ENCODE measurements at places on chromosomes 16 and 17.
A peak's percentile ranks its signal among the peaks of the same experiment; 100 is the strongest.

DNA sequence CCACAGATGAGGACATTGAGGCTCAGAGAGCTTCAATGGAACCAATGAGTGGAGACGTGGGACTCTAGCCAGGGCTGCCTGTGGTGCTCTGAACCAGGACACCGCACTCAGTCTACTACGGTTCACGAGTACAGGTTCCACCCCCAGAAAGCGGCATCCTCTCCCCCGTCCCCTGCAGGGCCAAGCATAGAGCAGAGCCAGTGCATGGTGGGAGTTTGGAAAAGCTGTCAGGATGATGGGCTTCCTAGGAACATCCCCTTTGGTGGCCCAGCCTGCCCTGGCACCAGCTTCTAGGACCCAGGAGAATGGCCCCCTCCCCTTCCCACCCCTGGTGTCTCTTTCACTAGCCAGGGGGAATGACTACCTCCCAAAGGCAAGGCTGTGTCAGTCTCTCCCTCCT, 8.4 kb downstream of the ZNF319 start:
- peak; percentile 38 for DNase-seq

DNA sequence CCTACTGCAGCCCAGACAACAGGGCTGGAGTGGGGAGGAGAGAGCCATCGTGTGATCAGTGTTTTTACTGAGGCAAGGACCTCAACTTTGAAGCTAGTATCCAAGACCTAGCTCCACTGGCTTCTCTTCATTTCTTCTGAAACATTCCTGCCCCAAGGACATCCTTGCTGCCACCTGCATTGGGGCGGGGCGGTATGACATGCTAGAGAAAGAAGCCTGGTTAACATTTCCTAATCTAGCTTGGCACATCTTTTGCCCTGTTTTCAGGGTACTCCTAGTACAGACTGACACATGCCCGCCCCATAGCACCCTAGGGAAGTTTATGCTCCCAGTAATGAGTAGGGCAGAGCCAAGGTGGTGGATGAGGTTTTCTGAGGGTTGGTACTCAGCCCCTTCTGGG, 17.8 kb upstream of the ANKRD40CL start:
- DNase-seq, result no peak

DNA sequence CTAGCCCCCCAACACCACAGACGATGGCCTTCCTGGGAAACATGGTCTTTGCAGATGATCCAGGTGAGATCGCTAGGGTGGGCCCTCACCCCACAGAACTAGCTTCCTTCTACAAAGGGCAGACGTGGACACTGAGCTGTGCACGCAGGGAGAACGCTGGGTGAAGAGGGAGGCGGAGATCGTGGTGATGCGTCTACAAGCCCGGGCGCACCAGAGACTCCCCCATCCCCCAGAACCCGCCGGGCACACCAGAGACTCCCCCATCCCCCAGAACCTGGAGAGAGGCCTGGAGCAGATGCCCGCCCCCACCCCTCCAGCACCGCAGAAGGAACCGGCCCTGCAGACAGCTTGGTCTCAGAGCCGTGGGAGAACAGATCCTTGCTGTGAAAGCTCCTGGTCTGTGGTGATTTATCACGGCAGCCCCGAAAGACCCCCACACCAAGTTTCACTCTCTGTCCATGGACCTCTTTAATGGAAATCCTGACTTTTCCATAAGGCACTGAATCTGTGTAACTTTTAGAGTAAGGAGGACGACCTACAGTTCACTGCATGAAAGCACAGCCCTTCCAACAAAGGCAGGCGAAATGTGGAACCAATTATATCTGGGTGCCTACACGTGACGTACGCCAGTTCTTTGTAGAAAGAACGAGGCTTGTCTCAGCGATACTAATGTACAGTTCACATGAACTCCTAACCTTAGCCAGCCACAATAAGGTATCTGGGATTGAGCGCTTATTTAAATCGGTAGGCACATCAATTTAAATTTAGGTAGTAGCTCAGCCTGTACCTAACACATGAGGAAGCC, 88.5 kb downstream of the ANKRD11 start:
- no peak for DNase-seq

DNA sequence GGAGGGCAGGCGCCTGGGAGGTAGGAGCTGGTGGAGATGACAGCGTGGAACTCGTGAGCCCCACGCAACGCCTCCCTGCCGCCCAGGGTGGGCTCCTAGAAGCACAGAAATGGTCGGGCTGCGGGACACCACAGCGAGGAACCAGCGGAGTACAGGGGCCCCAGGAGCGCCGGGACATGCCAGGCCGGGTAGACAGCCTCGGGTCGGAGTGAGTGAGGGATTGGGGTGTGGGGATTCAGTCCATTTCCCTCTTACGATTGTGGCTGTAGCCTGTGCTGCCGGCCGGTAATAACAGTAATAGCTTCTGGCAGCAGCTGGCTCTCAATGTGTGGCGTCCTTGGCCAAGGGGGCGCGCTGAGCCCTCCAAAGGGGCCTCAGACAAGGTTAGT, 12.2 kb upstream of the CES3 start:
- DNase-seq, result no peak

DNA sequence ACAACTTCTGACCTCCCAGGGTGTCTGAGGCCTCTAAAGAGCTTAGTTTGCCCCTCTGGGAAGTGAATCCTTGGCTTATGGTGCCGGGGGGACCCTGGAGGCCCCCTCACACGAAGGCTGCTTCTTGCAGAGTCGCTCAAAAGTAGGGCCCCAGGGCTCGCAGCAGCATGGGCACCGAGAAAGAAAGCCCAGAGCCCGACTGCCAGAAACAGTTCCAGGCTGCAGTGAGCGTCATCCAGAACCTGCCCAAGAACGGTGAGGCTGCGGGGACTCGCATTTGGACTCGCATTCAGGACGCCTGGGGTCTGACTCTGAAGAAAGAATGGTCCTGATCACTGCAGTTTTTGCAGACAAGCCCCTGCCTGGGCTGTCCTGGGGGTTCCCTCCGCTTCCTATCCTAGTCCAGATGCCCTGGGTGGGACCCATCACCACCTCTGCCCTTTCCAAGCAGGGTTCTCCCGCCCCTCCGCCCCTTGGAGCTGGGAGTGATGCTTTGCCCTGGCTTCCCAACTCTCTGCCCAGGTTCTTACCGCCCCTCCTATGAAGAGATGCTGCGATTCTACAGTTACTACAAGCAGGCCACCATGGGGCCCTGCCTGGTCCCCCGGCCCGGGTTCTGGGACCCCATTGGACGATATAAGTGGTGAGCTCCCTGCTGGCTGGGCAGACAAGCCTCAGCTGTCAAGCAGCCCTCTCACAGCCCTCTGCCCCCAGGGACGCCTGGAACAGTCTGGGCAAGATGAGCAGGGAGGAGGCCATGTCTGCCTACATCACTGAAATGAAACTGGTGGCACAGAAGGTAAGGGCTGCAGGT, 698 bp downstream of the ACBD4 start:
- no peak for DNase-seq

GRCh38 chr16:79847101-79847500, 246.6 kb upstream of the MAF start:
- DNase-seq, result no peak

DNA sequence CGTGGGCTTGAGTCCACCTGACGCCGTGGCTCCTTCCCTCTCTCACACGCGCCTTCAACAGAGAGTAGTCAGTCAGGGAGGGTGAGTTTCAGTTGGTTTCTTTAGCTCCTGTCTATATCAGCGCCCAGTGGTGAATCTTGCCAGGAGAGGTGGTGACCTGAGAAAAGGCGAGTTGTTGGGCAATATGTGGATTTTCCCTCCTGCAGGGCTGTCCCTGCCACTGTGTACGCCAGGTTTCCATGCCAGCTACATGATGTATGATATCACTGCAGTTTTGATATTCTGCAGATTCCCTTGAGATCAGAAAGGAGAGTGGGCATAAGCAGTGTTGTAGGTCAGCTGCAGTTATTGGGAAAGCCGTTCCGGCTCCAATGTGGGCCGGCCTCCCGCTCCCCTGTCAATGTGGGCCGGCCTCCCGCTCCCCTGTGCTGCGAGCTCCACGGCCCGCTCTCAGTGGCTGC, 31.4 kb downstream of the BANP start:
- DNase-seq, result no peak

- peak; percentile 49 for DNase-seq
Observed at GRCh38 chr17:47727704-47728036, 5.4 kb upstream of the TBX21 start.

- no peak for DNase-seq
Observed at GRCh38 chr17:80925688-80926335, 65.8 kb upstream of the CHMP6 start.

- DNase-seq, result no peak
Observed at GRCh38 chr16:11102523-11102898, 153.5 kb downstream of the SOCS1 start.

DNA sequence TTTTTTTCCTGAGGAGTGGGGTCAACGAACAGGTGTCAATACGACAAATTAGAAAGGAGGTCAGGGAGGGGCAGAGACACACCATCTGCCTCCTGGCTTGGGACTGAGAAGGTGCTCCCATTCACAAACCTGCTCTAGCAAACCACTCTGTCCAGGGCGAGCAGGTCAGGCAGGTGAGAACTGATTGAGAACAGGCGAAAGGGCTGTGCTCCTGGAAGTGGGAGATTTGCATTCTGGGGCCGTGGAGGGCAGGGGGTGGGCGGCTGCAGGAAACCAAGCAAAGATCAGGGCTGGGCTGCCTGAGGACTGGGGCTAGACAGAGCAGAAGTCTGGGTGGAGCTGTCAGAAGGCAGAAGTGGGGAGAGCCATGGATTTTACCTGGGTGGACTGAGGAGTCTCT, 98.9 kb upstream of the NLRP1 start:
- no peak for DNase-seq

DNA sequence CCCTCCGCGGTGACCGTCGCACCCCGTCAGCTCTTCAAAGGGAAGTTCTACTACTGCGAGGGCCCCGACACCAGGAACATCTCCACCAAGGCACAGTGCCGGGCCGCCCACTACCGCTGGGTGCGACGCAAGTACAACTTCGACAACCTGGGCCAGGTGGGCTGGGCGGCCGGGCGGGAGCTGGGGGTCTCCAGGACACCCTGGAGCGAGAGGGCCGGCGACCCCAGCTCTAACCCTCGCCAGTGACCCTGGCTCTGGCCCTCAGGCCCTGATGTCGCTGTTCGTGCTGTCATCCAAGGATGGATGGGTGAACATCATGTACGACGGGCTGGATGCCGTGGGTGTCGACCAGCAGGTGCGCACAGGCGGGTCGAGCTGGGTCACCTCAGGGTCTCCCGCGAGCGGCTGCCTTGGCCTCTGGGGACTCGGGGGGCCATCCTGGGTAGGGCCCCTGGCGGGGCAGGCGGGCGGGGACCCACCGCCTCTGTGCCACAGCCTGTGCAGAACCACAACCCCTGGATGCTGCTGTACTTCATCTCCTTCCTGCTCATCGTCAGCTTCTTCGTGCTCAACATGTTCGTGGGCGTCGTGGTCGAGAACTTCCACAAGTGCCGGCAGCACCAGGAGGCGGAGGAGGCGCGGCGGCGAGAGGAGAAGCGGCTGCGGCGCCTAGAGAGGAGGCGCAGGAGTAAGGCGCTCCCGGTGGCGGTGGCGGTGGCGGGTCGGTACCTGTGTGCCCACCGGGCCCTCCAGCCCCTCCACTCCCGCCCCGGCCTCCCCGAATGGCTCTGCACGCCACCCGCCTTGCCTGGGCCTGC, 13.4 kb downstream of the TPSG1 start:
- DNase-seq, result no peak

DNA sequence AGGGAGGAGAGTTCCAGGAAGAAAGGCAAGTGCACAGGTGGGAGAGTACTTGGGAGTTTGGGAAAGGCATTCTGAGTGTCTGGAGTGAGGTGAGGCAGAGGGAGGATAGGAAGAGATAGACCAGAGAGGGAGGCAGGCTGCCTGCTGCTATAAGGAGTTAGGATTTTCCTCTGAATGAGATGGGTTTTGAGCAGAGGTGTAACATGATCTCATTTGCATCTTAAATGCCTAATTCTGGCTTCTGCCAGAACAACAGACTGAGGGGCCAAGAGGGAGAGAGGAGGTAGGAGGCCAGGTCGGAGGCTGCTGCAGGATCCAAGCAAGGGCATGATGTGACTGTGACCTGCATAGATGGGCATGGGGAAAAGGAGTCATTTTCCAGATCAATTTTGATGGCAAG, 31.5 kb upstream of the IRX6 start:
- peak; percentile 68 for DNase-seq

GRCh38 chr16:53482123-53482522, 20.9 kb downstream of the AKTIP start:
- no peak for DNase-seq

DNA sequence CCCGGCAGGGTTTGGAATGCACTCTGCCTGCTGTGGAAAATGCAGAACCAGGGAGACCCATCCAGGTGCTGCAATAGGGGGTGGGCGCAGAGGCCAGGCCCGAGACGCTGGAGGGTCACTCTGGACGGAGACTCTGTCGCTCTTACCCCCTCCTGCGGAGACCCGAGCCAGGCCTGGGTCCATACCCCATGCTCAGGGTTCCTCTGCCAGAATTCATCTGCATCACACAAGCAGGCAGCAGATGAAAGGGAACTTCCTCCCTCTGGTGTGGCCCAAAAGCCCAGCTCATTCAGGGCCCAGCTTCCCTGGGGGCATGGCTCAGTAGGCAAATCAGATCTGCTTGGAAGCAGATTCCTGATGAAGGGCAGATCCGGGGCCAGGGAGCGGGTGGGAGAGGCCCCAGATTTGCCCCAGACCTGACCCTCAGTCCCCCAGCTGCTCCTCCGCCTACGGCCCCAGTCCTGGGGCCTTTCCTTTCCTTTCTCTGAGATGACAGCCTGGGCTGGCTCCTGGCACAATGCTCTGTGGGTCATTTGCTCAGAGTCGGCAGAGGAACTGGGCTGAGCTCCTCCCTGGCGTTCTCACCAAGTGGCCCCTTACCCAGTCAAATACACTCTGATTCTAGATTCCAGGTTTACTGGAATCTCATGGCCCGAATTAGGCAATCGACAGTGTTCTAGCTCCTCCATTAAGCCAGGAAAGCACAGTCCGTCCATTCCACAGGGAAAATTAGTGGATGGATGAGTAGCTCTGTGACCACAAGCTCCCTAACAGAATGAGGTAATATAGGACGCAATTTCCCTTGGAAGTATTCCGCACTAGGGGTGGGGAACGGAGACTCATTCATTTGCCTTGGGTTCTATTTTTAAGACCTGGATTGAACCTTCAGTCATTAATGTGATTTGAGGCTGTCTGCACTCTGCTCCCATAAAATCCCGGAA, 19.1 kb upstream of the RASD1 start:
- DNase-seq, result peak; percentile 85
